ENCODE measurements at places on chromosomes 7 and 10.

GRCh38 chr7:41047789-41048191 is 655.1 kb downstream of the INHBA start:
- DNase-seq: no peak

- no peak for DNase-seq
Measured at GRCh38 chr10:74755273-74755672, 71.1 kb upstream of the KAT6B start.

GRCh38 chr10:84392181-84392580 is 63.8 kb downstream of the CCSER2 start:
- no peak for DNase-seq

DNA sequence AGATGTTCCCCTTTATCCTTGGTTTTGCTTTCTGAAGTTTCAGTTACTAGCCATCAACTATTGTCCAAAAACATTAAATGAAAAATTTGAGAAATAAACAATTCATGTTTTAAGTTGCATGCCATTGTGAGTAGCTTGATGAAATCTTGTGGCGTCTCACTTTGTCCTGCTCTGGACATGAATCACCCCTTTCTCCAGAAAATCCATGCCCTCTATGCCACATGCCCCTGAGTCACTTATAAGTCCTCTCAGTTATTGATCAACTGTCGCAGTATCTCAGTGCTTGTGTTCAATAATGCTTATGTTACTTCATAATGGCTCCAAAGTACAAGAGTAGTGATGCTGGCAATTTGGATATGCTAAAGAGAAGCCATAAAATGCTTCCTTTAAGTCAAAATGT is 208.0 kb upstream of the FERD3L start:
- DNase-seq: no peak

- no peak for DNase-seq
Measured at GRCh38 chr7:51950813-51951212, 634.2 kb upstream of the COBL start.

GRCh38 chr10:31437959-31438358 is 118.9 kb downstream of the ZEB1 start:
- DNase-seq: no peak

- peak; percentile 96 for DNase-seq
Measured at GRCh38 chr7:6706666-6707407, at the start of gene ZNF12. Gene ZNF12, minus strand, starts transcription at chr7:6706947. Its CDS starts 1,774 bp downstream, at chr7:6705173.

DNA sequence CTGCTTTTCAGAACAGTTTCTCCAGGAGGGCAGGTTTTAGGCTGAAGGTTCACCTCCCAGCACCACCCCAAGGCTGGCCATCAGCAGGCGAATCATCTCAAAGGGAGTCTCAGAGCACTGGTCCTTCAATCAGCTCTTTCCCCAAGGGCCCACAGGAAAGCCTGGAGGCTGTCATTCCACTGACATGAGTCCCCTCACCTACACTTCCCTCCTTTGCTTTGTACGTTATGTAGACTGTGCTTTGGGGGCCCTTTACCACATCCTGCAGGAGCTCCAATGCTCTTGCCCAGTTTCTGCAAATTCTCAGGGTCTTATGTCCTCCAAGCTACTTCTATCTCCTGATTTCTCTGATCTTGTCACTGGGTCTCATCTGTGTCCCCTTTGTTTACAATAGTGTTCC is 15.4 kb downstream of the WDFY4 start:
- DNase-seq: no peak

DNA sequence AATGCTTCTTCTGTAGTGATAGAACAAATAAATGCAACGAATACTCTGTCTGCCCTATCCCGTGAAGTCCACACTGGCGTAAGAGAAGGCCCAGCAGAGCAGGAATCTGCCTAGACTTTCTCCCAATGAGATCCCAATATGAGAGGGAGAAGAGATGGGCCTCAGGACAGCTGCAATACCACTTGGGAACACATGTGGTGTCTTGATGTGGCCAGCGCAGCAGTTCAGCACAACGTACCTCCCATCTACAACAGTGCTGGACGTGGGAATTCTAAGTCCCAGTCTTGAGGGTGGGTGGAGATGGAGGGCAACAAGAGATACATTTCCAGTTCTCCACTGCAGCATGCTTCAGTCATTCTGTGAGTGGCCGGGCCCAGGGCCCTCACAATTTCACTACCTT is 45.8 kb downstream of the FIGNL1 start:
- no peak for DNase-seq

GRCh38 chr10:97087296-97087695 is 98.5 kb downstream of the SLIT1 start:
- DNase-seq: no peak

- DNase-seq: no peak
Measured at GRCh38 chr10:70759781-70760180, 25.4 kb downstream of the TBATA start.

DNA sequence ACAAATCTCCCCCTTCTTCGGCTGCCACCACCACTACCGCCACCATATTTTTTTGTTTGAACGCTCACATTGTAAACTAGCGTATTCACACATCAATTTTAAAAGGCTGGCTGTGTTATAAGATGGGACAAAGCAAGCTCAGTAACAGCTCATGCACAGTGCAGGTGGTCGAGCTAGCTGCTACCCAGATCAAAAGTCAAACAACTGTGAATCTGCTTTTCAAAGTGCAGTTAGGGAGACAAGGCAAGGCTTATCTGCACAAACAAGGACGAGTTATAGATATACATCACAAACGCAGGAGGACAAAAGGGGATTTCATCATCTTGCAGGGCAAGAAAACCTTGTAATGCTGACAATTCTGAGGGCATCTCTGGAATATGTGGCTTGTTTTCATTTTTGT is 231.6 kb downstream of the VTI1A start:
- DNase-seq: no peak

DNA sequence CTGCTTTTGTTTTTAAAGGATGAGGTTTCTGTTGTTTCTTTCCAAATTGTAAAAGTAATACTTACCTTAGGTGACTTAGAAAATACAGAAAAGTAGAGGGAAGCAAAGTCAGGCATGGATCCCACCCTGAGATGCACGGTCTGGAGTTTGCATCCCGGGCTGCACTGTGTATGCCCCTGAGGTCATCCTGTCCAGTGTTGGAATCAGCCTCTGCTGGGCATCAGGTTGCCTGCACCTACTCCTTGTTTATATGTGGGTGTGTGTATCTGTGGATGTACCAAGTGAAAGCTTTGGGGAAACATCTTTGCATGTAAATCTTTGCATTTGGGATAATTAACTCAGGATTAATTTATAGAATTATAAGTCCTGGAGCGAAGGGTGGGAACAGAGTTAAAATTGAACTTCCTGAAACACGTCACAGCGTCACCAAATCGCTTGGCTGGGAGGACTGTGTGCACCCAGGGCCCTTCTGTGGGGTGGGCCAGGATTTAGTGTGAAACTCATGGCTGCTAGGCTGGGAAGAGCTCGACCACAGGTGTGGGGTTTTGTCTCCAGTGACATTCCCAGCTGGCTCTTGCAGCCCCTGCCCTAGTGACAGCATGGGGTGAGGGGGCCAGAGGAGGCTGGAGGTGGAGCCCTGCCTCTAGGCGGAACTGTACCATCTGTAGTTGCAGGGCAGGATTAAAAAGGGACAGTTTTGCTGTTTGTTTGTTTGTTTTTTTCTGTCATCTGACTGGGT is 27.9 kb downstream of the GTF2IRD1 start:
- DNase-seq: no peak

DNA sequence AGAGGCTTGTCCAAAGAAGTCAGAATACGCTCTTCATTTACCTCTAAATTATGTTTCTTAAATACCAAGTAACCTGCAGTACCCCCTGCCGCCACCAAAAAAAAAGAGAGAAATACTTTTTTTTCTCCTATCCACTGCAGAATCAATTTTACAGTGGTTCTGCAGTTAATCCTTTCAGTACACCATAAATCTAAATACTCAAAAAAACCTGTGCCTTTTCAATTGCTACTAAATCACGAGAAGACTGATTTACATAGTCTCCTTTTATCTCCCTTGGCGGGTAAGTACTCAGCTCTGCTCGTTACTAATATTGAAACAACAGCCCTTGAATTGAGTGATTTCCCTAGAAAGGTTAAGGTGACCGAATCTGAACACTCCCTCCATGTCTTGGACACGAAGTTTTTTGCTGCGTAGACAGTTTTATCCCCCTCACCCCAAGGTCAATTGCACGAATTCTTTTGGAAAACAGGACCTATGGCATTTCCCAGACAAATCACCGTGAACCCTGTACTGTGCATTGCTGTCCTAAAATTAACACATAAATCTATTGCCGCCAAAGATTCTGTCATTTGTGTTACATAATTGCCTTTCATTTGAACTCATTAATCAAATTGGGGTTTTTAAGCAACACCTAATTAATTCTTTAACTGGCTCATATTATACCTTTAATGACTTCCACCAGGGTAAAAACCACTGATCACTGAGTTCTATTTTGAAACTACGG is 512 bp upstream of the VIM start:
- DNase-seq: no peak

- DNase-seq: no peak
Measured at GRCh38 chr7:94609561-94609960, 46.4 kb downstream of the SGCE start.

- DNase-seq: no peak
Measured at GRCh38 chr7:4113976-4114375, 568.1 kb upstream of the FOXK1 start.

DNA sequence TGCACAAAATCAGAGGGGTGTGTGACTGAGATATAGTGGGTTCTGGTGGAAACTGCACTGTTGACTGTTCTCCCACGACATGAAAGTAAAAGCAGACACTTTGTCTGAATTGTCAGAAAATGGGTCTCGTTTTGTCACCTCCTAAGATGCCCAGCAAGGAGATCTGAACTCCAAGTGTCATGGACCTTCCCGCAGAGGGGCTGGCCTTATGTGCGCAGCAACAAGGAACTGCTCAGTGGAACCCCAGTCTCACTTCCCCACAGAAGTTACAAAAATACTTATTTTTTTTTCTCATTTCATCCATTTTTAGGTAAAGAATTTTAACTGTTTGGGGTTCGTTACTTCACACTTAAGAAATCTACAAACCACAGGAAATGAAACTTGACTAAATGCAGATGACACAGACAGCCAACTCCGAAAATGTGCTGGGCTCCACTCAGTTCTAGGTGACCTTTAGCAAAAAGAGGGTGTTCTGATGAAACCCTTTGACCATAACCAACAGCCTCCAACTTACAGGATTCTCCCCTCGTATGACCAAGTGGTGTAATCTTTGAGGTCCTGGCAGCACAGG is 115.0 kb downstream of the FAM107B start:
- DNase-seq: peak; percentile 74

GRCh38 chr10:14356921-14357320 is 26.2 kb upstream of the FRMD4A start:
- DNase-seq: no peak

DNA sequence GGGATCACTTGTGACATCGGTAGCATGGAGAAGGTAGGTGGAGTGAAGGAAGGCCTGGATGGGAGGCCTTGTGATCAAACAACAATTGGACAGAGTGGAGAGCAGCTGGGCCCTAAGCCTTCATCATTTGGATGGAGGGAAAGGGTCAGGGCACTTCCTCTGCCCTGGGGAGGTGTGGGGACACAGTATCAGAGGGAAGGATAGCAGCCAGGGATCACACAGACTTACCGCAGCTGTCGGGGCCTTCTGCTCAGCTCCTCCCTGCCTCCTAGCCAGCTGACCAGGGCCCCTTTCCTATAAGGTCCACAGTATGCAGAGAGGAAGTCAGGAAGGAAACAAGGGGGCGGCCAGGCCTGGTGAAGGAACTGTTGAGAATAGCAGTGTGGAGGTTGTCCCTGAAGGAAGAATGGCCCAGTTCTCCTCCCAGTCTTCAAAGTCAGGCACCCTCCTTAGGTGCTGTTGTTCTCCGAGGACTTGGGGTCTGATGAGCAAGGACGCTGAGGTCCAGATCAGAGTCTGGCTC is 62.1 kb downstream of the ABCC2 start:
- DNase-seq: no peak

- peak; percentile 91 for DNase-seq
Measured at GRCh38 chr10:133336577-133337369, at the start of gene CALY. Gene CALY, minus strand, starts transcription at chr10:133336896. Its CDS starts 7,907 bp downstream, at chr10:133328989.

GRCh38 chr10:23096802-23097549 is 1.6 kb downstream of the MSRB2 start:
- DNase-seq: no peak

DNA sequence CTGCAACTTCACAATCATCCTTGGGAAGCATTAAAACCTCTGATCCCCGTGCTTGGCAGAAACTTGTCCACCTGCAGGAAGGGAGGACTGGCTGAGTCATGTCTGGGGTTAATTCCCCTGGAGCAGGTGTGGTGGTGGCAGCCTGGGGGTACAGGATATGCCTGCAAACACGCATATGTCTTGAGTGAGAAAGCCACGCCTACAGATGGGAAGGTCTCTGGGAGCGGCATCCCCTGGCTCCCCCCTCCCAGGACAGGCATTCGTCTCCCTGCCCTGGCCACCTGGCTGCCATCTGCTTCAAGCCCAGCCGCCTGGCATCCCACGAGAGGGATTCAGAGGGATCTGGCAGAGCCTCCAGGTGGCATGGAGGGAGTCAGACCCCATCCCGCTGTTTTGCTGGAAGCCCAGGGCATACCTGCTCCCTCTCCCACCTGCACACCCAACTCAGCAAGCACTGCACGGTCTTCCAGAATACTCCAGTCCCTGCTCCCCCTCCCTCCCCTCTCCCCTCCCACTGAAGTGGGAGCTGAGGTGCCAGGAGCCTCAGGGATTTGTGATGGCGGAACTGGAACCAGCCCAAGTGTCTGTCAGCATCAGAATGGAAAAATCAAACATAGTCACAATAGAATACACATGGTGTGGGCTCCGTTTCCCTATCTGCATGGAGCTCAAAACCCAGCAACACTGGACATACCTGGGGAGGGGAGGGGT is 61.0 kb downstream of the CAMK2B start:
- DNase-seq: no peak

- DNase-seq: no peak
Measured at GRCh38 chr10:131354380-131354779, 42.9 kb upstream of the TCERG1L start.

GRCh38 chr10:15603446-15604011 is 116.2 kb downstream of the ITGA8 start:
- DNase-seq: no peak

- DNase-seq: no peak
Measured at GRCh38 chr10:86862786-86863483, 94.5 kb downstream of the MMRN2 start.

GRCh38 chr7:50589364-50589763 is 24.2 kb upstream of the DDC start:
- no peak for DNase-seq

GRCh38 chr10:85420501-85421191 is 945.9 kb downstream of the GRID1 start:
- DNase-seq: no peak

DNA sequence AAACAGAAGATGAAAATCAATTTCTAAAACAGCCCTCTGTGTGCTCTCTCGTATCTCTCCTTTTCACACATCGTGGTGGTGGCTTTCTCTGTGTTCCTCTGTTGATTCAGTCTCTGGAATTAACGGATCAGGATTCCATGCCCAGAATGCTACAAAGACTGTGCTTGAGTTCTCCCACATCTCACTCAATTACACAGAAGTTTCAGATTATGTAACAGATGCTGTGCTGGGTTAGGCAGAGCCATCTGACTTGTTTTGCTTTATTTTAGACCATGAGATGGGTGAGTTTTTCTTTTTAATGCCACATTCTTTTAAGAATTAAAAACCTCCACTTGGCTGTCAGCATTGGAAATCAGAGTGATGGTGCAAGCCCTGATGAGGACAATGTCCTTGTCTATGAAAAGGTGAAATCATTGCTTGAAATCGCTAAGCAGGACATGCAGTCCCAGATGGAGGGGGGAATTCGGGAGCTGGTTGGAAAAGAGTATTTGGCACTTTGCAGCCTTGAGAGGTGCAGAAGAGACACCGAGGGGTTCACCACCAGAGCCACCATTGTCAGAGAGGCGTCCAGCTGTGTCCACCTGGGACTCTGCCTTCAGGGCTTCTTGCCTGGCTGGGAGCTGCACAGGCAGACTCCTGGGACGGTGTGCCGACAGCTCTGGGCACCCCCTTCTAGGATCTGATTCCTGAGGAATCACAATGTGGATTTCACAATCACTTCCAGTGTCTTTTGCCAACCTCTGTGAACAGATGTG is 80.4 kb downstream of the EGFR start:
- DNase-seq: no peak
